Cardiac muscle cell (in vitro differentiated cells and primary cell): ENCODE measurements at places on chromosomes 2 and 18. TPM values are rescaled to one million over a fixed set of nuclear protein-coding genes. Genes with fewer than 3 reads are reported as not detected.

The TNFRSF11A gene
- total RNA-seq: 0.56 and 1.2 TPM in 2 replicates

The FAM98A gene
- 15.9 and 32.6 TPM in 2 replicates for total RNA-seq

DNA sequence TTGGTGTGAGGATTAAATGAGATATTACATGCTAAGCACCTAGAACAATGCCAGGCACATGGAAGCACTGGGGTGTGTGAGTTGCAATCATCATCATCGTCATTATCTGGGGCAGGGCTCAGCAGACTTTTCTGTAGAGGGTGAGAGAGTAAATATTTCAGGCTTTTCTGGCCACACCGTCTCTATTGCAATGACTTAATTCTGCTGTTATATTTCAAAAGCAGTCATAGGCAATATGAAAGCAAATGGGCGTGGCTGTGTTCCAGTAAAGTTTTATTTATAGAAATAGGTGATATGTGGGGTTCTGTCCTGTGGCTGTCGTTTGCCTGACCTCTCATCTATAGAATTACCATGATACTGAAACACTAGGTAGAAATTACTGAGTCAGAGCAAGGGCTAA lies 60.6 kb downstream of the IL1R2 start:
- DNase-seq: no peak

DNA sequence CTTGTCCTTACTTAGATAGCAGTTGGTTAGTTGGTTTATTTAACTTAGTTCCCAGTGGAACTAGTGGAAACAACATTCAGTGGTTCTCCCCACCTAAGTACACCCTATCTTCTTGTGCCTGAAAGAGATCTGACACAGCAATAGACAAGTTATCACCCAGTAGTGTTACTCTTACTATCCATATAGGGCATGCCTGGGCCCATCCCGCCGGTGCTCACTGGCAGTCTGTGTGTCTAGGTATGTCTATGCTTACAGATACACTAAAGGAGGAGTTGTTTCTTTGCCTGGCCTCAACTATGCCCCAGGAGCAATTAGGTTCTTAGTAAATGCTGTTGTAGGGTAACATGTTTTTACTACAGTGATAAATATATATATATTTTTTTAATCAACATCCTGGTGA lies 12.0 kb upstream of the NRP2 start:
- no peak for DNase-seq

DNA sequence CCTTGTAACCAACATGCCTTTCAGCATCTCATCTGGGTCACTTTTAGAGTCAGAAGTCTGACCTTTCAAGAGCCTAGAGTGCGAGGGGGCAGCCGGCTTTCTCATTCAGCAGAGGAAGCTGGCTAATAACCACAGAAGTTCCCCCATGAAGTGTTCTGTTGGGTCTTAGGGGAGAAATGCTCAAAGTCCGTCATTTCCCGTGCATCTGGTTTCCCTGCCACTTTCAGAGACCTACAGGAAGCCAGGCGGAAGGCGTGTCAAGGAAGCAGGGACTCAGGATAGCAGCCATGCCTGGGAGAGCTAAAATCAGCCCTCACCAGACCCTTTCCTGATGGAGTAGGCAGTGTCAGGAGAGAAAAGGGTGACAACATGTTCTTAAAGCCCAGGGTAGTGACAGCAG lies 301.8 kb upstream of the ID2 start:
- no peak for DNase-seq

GRCh38 chr2:175161-175786 lies 88.6 kb downstream of the SH3YL1 start:
- peak; percentile 32 for DNase-seq

- DNase-seq: no peak
These were observed 77.6 kb downstream of the SPRED2 start for GRCh38 chr2:65354773-65355172.

- DNase-seq: no peak
These were observed 27.4 kb downstream of the PPP1CB start for GRCh38 chr2:28779001-28779400.

DNA sequence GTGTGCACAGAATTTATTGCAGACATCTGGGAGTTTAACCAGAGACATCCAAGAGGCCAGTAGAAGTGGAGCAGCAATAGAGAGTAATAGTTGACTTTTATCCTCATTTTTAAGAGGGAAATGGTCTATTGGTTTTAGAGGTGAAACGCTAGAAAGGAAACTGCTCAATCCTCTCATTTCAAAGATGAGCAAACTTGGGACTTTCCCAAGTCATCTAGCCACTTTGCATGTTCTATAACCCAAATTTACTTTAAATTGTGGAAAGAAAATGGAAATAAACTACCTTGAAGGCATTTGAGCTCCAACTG lies 601.7 kb downstream of the ARHGAP15 start:
- DNase-seq: no peak

GRCh38 chr18:79532313-79533007 lies 136.7 kb downstream of the NFATC1 start:
- DNase-seq: peak; percentile 29
